ENCODE measurements at places on chromosomes 7 and 10. TPM values are rescaled to one million over a fixed set of nuclear protein-coding genes. Genes with fewer than 3 reads are reported as not detected.

Gene ZNF518A
- total RNA-seq, result 43.3 TPM

- H3K4me3 ChIP-seq, result no peak overlapping the region
- H3K36me3 ChIP-seq, result no peaks in the 10 kb centered on the region
These were observed 263.6 kb upstream of the POT1 start for GRCh38 chr7:125193263-125193662.

DNA sequence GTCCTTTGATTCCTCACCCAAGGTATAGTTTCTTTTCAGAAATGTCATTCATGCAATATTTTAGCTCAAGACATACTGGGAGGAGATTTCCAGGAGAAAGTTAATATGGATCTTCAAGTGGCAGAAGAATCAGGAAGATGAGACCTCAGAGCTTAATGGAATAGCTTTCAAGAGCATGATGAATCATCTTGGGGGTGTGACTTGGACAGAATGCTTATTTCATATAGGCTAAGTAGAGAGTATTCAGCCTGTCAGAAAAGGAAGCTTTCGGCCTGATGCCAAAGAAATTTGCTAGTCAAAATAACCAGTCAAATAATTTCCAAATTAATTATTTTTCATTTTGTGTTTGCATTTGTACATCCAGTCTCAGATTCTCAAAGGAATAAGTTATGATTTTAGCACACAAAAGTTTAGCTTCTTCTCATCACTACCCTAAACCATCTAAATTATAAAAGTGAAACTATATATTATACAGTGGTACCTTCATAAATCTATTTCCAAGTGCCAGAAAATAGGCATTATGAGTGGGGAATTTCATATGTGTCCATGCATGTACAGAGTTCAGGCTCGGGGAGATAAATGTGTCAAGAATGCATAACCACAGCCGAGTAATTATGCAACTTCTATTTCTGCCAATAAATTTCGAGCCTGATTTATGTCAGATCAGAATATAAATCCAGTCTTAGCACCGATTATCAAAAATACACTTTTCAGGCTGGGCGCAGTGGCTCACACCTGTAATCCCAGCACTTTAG lies 27.3 kb upstream of the CALD1 start:
- H3K4me1 ChIP-seq, result no peaks in the 10 kb centered on the region
- no peaks in the 10 kb centered on the region for H3K36me3 ChIP-seq
- H3K27ac ChIP-seq, result no peak overlapping the region
- no peak for DNase-seq
- H3K27me3 ChIP-seq, result peaks cover 15% of the 10 kb centered on the region
- no peak overlapping the region for H3K4me3 ChIP-seq

Gene CCDC3
- 12.3 TPM for total RNA-seq

GRCh38 chr10:35000936-35001335 lies 89.2 kb downstream of the CUL2 start:
- H3K36me3 ChIP-seq, result peaks cover 2% of the 10 kb centered on the region
- no peak overlapping the region for H3K4me3 ChIP-seq
- H3K27ac ChIP-seq, result no peak overlapping the region

Gene AKR1C2
- 0.89 TPM for total RNA-seq

DNA sequence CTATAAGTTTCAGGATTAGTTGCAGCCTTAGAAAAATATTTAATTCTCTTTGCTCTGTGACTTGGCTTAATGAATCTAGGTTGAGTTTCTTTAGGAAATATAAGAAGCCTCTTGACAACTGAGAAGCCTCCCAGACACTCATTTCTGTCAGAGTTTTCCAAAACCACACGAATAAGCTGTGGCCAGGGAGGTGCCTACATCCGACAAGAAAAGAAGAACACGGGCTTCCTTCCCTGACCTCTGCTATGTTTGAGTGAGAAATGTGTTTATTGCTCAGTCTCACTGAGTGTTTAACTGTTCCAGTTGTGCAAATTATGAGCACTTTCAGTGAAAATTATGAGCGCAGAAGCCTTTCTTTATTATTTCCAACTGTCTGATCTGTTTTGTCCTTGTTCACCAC lies 105.0 kb downstream of the TRIL start:
- no peak overlapping the region for H3K27ac ChIP-seq
- no peaks in the 10 kb centered on the region for H3K36me3 ChIP-seq
- DNase-seq, result no peak
- H3K4me1 ChIP-seq, result no peaks in the 10 kb centered on the region
- H3K4me3 ChIP-seq, result peak overlapping the region; percentile 81

Gene EPHA1
- total RNA-seq, result 103 TPM

DNA sequence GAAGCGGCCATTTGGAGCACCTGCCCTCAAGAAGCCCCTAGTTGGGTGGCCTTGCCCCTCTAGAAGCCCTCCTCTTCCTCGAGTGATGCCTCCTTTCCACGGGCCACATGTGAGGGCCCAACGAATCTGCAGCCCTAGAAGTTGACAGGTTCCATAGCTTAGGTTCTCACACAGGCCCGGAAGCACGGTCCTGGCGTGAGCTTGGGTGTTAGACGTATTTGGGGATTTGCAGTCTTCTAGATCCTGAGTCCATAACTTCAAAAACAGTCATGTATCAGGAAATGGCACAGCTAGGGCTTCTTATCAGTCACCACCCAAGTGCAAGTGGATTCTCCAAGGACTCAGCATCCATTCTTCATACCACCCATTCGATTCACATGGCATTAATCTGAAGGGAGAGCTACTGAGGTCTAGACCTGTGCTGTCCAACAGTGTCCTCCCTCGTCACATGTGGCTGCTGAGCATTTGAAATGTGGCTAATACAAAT lies 477 bp upstream of the FBXW4 start:
- H3K4me3 ChIP-seq, result peak overlapping the region; percentile 87
- no peak overlapping the region for H3K27ac ChIP-seq
- DNase-seq, result no peak
- H3K36me3 ChIP-seq, result peaks cover 4% of the 10 kb centered on the region

DNA sequence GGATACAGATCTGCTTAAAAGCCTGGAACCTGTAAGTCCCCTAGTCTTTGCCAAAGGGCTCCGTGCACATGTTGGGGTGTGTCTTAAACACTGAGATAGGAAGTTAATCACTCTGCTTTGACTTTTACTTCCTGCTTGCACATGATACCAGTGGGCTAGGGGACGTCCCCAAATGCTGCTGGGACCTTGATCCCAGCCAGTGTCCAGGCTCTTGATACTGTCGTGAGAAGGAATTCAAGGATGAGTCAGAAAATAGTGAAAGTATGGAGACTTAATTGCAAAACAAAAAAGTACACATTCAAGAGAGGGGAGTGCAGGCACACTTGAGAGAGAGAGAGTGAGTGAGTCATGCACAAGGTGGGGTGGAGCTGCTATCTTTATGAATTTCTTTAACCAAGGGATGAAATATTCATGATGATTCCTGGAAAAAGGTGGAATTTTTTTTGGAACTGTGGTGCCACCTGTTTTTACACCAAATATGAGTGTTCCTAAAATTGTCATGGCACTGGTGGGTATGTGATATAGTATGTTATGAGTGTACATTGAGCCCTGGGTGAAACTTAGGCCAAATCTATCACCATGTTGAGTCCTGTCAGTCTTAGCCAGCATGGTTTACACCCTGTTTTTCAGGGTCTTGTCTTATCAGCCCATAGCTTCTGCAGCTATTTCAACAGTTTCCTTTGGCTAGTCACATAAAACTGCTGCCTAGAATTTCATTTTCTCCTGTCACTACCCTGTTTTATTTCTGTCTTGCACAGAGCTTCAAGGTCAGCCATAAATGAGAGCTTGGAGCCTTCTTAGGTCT lies 88.3 kb upstream of the CYP26C1 start:
- DNase-seq, result no peak
- no peak overlapping the region for H3K27ac ChIP-seq
- no peaks in the 10 kb centered on the region for H3K4me1 ChIP-seq
- no peak overlapping the region for H3K4me3 ChIP-seq

DNA sequence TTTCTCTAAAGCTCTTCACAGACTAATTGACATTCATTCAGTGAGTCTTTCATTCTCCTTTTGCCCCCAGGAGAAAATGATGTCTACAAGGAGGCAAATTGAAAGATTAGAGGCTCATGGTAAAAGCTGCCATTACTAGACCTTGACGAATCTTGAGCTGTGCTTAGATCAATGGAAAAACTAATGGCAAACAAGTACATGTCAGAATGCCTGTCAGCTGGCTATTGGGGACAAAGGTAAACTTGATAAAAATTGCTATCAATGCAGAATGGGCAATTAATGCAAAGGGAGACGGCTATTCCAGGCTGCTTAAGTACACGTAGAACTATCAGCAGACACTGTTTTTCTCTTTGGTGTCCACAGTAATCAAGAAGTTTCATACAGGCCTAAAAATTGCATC lies 3.3 kb downstream of the ASAH2 start:
- H3K36me3 ChIP-seq, result no peaks in the 10 kb centered on the region
- peaks cover 5% of the 10 kb centered on the region for H3K27me3 ChIP-seq
- no peaks in the 10 kb centered on the region for H3K4me1 ChIP-seq
- no peak overlapping the region for H3K27ac ChIP-seq
- DNase-seq, result no peak

Gene NUTM2E
- total RNA-seq, result not detected
